Thyroid gland (tissue), 4 donors: ENCODE measurements at places on chromosomes 2 and 18.
A peak's percentile ranks its signal among the peaks of the same experiment; 100 is the strongest.

GRCh38 chr2:55031505-55031904 lies 18.7 kb downstream of the RTN4 start:
- DNase-seq: no peak

DNA sequence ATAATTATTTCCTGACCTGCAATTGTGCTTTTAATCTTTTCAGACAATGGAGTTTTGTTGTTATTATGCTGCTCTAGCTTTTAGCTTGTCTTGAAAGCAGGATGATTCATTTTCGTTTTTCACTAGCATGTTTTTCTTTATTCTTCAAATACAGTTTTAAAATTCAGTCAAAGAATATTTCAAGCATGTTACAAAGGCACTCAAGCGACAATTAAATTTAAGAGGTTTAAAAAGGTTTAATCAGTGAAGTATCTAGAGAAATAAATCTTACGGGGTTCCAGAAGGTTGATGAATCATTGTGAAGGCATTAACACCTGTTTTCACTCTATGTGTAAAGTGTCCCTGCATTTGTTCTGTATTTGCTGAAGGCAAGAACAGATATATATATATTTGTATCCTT lies 390.7 kb upstream of the TMEFF2 start:
- no peak for DNase-seq

DNA sequence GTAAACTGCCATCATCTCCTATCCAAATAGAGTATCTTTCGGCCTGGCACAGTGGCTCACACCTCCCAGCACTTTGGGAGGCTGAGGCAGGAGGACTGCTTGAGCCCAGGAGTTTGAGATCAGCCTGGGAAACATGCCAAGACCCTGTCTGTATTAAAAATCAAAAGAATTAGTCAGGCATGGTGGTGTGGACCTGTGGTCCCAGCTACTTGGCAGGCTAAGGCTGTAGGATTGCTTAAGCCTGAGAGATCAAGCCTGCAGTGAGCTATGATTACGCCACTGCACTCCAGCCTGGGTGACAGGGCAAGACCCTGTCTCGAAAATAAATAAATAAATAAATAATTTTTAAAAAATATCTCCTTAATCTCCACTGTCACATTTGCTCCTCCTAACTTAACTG lies 14.7 kb upstream of the ARPC2 start:
- DNase-seq: no peak

- no peak for DNase-seq
Observed at GRCh38 chr2:197324801-197325200, 14.2 kb upstream of the ANKRD44 start.

- DNase-seq: no peak
Observed at GRCh38 chr2:188378371-188378950, 86.8 kb downstream of the GULP1 start.

DNA sequence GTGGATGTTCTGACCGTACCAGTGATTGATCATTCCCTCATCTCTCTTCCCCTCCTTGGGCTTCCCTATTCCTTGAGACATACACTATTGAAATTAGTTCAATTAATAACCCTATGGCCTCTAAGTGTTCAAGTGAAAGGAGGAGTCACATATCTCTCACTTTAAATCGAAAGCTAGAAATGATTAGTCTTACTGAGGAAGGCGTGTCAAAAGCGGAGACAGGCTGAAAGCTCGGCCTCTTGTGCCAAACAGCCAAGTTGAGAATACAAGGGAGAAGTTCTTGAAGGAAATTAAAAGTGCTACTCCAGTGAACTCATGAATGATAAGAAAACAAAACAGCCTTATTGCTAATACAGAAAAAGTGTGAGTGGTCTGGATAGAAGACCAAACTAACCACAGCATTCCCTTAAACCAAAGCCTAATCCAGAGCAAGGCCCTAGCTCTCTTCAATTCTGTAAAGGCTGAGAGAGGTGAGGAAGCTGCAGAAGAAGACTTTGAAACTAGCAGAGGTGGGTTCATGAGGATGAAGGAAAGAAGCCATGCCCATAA lies 144.4 kb upstream of the LYPD6 start:
- DNase-seq: no peak

DNA sequence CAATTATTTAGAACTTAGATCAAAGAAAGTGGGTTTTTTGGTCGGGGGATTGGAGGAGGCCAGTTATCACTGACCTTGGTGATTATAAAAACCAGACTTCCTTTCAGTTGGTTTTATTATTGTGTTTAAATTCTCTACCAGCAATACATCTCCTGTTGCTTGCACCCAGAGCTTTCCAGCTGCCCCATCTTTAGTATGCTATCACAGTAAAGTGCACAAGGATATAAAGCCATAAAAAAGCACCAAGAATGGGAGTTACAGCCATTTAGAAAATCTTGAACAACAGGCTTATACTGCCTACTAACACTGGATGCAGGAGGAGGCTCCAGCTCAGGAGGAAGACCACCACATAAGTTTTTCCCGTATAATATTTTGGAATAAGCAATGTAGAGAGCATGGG lies 148.7 kb upstream of the OSR1 start:
- no peak for DNase-seq

DNA sequence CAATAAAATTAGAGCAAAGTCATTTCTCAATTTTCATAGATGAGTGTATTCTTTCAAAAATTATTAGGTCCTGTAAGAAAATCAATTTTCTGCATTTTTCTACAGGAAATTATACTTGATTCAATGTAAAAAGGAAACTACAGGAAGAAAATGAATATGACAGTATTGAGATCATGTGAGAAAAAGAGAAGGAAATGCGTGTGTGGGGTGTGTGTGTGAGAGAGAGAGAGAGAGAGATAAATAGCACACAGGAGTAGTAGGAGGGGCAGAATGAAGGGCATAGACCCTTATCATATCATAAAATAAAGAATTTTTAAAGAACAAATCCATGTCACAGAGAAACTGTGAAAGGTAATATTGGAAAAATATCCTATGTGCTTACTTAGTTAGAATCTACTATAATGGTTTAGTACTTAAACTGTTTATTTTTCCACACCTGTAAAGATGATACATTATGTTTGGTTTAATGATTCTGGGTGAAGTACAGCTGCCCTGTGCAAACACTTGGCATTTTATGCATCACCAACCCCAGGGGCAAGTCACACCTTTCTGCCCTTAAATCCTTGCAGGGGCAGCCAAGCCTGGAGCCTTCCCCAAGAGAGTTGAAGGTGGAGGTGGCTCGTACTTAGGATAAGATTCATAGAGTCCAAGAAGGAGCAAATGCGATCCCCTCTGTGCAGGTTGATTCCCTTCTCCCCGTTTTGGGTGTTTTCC lies 276.4 kb downstream of the TGIF1 start:
- DNase-seq: peak; percentile 67

DNA sequence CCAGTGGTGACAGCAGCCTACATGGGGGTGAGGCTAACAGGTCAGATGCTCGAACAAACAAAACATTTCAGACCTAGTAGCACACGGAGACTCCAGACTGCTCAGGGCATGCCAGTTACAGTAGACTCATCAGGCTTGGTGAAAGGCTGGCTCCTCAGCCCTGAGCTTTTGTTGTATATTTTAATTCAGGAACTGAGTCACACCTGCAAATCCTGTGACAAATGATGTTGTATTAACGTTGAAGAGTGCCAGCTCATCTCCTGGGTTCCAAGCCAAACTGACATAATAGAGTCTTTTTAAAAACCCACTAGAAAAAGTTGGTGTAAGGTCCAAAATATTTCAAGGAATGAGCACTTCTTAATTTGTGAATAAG lies 65.3 kb downstream of the C1D start:
- no peak for DNase-seq

DNA sequence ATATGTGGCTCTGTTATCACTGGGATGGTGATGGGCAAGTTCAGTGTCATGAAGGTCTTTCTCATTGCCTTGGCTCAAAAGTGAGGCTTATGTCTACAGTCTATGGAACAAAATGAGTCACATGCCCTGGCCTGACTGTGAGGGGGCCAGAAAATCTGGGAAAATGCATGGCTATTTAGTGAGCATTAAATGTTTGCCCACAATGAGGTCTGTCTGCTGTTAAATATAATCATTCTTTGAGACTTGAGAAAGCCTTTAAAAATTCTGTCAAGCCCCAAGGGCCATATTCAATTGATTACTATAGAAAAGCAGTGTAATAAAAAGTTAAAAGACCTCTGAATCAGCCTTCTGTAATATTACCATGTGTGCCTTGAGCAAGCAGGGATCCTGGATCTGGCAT lies 5.5 kb upstream of the RNF144A start:
- DNase-seq: no peak

- DNase-seq: peak; percentile 11
Observed at GRCh38 chr2:160628811-160629210, 135.2 kb upstream of the RBMS1 start.

DNA sequence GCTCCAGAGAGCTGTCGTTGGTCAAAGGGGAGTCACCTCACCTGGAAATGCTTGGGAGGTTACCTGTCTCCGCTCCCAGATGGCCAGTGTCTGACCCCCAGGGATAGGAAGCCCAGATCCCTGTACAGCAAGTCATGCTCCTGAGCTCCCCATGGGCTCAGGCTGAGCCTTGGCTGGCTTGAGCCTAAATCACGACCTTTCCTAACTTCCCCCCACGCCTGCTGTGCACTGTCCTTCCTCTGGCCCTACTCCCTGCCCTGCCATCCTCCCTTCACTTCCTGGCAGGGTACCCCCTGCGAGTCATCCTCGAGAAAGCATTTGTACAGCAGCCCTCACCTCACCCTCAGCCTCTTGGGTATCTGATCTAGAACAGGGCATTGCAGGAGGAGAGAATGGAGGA lies 9.2 kb upstream of the HDAC4 start:
- no peak for DNase-seq

GRCh38 chr2:57615855-57616556 lies 430.6 kb upstream of the VRK2 start:
- DNase-seq: no peak

GRCh38 chr2:65366595-65367125 lies 65.7 kb downstream of the SPRED2 start:
- no peak for DNase-seq

- DNase-seq: no peak
Observed at GRCh38 chr2:65789923-65790675, 357.7 kb upstream of the SPRED2 start.

- DNase-seq: peak; percentile 69
Observed at GRCh38 chr2:100785626-100786296, 34.2 kb upstream of the NPAS2 start.

DNA sequence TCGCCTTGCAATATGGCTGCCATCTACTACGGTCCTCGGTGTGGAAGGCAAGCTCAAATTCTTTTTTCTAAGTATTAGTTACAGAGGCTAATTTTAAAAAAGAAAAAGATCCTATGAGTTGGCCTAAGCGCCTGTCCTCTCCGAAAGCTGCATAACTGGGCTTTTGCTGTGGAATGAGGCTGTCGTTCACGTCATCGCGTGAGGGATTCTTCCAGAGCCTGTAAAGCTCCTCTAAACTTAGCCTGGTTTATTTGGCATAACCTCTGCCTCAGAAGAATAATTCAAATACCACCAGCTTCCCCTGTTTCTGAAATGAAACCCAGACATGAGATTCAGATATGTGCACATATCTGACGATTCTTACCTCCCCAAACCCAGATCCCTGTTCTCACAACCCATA lies 187.4 kb downstream of the DNER start:
- DNase-seq: no peak

DNA sequence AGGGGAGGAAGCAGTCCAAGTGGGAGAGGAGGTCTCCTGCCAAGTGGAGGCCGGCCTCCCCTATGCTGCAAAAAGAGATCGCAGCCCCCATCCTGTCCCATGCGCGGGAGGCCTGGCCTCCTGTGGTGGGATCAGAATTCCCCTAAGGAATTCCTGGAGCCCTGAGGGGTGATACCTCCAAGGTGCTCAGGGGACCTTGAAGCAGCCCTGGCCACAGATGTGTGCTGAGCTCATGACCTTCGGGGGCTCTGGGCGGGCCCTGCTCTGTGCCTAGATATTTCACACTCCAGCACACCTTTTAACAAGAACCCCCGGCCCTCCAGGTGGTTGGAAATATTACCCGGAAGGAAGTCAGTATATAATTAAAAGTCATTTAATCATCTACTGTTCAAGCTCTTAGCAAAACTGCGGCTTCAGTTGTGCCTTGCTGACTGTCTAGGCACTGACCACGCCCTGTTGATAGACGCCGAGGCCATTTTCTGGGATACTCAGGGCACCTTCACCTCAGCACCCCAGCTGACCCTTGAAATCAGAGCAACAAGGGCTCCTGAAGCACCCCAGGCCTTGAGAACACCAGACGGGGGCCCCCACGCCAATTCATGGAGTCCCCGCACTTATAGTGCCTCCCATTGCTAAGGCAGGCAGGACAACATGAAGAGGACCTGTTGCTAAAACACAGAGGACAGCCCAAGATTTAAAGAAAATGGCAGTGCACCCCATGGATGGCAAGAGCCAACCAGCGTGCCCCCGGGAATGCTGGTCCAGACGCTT lies 119.1 kb downstream of the NDUFA10 start:
- DNase-seq: no peak

DNA sequence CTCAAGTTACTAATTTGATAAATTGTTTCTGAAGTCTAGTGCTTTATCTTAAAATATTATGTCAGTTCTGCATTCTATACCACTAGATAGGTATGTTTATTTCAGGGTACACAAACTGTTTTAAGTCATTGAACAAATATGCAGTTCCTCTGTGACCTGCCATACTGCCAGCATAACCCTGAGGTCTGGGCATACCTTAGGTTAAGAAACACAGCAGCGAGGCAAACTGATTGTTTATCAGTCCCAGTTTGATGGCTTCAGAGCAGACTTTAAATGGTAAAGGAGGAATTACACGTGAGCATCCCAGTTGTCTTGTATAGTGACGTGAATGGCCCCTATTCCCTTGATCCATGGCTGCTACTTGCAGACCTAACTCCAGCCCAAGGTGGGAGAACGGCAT lies 186.4 kb upstream of the LRRTM1 start:
- DNase-seq: no peak

DNA sequence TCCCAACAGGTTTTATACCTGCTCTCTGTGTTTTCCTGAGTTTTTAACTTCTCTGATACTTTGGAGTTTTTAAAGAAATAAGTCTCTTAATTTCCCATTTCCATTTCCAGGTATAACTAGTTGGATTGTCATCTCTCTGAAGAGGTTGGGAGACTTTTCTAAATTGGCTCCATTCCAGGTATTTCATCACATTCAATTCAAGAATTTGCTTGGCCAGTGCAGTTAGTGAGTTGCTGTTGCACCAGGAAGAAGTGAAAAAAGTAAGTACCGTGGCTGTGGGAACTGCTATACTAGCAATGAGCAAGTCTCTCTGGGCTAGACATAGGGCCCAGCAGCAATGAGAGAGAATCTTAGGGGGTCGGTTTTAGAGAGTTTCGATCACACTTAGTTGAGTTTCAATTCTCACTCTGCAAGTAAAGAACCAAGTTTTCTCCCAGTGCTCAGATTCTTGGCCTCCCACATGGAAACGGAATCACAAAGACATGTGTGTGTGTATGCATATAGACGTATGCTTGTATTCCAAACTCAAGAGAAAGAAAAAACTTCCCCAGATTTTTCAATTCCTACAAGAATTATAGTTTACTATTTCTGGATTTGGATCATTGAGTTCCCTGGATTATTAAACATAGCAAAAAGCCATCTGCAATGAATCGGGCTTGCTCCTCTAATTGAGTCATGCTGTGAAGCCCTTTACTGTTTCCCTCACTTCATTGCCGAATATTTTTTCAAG lies 894.4 kb downstream of the BCL11A start:
- DNase-seq: no peak
